Esophagus squamous epithelium (tissue), 5 donors: ENCODE measurements at places on chromosomes 5 and 9.

- no peak for DNase-seq
These were observed 75.9 kb upstream of the ADAMTS19 start for GRCh38 chr5:129384193-129384592.

- no peak for DNase-seq
These were observed 307.3 kb upstream of the IRX1 start for GRCh38 chr5:3288325-3288724.

- no peak for DNase-seq
These were observed 235.9 kb downstream of the EPB41L4A start for GRCh38 chr5:112183103-112183711.

- DNase-seq, result no peak
These were observed 61.8 kb upstream of the CPLX2 start for GRCh38 chr5:175809531-175810121.

DNA sequence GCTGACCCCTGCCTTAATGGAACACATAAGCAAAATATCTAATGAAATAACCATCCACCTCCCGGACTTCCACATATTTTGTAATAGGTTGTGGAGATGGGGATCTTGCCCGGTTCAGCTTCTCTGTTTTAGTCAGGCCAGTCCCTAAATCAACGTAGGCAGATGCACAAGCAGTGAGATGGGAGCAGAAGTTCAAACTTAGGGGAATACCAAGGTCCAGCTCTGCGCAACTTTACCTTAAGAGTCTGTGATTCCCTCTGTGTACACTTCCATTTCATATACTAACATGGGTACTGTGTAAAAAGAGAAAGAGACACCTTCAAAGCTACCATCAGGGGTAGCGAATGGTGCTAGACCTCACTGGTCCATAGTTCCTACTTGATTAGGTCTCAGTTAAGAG lies 110.9 kb downstream of the NTRK2 start:
- DNase-seq, result no peak

DNA sequence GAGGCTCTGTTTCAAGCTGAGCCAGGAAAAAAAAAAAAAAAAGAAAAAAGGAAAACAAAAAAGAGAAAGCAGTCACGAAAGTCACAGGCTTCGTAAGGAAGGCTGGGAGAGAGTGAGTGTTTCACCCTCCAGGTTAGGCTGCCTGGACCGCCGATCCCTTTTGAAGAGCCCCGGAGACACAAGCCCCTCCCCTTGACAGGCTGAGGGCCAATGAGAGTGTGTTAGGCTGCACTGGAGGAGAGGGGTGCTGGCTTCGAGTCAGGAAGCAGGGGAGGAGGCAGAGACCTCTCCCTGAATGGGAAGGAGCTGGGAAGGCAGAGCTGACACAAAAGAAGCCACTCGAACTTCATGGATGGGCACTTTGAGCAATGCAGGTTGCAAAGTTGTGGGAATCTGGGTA lies at the start of gene NMUR2:
TSS of gene NMUR2 (minus strand) at position 135 of the 400 bp plus-strand sequence. CDS start 166 bp downstream, outside the sequence.
- DNase-seq, result no peak

DNA sequence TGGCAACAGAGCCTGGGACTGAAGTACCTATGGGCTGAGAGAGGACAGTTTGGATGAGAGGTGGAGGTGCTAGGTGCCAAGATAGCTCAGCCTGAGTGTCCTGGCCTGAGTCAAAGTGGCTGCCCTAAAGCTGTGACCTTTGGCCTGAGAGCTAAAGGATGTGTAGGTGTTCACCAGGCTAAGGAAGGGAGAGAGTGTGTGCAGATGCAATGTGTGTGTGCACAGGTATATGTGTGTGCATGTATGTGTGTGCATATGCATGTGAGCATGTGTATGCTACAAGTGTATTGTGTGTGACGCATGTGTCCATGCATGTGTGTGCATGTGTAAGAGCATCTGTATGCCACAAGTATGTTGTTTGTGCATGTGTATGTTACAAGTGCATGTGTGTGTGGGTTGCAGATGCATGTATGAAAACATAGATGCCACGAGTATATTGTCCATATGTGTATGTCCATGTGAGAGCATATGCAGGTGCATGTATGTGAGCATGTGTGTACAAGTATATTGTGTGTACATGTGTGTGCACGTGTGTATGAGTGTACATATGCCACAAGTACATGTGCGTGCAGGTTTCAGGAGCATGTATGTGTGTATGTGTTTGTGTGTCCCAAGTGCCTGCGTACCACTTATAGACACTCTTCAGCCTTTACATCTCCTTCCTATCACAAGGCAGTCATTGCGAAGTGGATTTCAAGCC lies 102.6 kb downstream of the SH3TC2 start:
- no peak for DNase-seq

- no peak for DNase-seq
These were observed 56.4 kb upstream of the MYO10 start for GRCh38 chr5:16992444-16992843.

GRCh38 chr5:6736524-6737042 lies 23.4 kb downstream of the TENT4A start:
- no peak for DNase-seq

- DNase-seq, result no peak
These were observed 311.5 kb downstream of the EFNA5 start for GRCh38 chr5:107359033-107359915.

- no peak for DNase-seq
These were observed 211.3 kb upstream of the IRX4 start for GRCh38 chr5:2093859-2094615.

DNA sequence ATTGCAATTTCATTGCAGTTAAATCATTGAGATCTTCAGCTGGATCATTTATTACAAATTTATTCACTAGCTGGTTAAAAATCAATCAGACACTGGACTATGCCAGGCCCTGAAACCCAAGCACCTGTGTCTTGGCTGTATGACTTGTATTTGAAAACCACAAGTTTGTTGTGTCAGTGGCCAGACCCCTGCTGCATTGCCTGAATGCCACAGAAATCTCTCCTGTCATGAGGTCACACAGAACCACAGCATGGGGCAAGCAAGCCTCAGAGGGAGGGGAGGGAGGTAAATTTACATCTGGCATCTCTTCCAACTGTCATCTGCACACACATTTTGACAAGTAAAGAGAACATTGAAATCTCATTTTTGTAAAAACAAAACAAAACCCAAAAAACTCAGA lies 90.0 kb downstream of the ARRDC3 start:
- DNase-seq, result no peak

DNA sequence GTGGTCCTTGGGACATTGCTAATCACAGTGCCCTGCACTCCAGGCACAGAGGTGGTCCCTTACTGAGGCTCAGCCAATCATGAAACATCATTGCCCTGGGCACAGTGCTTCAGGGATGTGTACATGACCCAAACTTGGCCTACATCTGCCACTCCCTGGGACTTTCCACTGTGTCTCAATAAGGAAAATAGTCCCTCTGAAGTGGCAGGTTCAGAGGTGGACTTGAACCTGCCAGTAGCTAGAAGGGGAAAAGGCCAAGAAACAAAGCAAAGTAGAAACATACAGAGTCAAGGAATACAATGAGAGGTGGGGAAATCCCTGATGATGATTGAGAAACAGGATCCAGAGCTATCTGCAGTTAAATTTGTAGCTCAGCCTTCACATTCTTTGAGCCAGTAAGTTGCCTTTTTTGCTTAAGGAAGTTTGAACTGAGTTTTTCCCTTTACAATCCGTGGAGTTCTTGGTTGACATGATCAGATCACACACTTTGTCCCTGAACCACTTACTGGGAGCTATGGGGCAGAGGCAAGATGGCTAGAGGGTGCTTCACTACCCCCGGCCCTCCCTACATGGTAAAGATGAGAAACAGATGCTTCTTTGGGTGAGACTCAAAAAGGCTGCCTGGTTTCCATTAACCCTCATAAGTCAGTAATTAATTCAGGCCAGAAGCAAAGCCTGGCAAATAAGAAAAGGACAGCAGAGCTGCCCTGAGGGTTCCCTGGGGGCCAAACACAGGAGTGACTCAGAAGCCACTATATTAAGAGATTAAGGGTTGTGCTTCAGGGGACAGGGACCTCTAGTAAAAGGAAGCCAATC lies 57.6 kb downstream of the SH3TC2 start:
- no peak for DNase-seq

GRCh38 chr5:151483647-151484046 lies 36.2 kb downstream of the SLC36A1 start:
- DNase-seq, result no peak

GRCh38 chr5:64149268-64149667 lies 16.4 kb upstream of the RNF180 start:
- no peak for DNase-seq

DNA sequence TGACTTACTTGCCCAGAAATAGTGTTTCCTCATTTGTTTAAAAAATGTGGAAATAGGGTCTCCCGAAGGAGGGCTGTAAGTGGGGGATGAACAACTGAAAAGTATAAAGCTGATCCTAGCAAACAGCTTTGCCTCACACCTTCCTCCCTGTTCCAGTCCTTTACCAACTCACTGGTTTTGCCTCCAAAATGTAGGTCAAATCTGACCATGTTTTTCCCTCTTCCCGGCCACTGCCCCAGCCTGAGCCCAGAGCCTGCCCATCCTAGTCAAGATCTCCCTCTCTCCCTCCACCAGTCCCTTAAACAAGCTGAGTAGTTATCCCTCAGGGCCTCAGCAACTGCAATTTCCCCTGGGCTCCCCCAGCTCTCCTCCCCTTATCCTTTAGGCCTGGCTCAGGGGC lies 82.4 kb upstream of the FBXW11 start:
- DNase-seq, result no peak

- DNase-seq, result no peak
These were observed 700 bp downstream of the CDO1 start for GRCh38 chr5:115815693-115816225.

- no peak for DNase-seq
These were observed 4.0 kb downstream of the MAN2A1 start for GRCh38 chr5:109693535-109694400.

DNA sequence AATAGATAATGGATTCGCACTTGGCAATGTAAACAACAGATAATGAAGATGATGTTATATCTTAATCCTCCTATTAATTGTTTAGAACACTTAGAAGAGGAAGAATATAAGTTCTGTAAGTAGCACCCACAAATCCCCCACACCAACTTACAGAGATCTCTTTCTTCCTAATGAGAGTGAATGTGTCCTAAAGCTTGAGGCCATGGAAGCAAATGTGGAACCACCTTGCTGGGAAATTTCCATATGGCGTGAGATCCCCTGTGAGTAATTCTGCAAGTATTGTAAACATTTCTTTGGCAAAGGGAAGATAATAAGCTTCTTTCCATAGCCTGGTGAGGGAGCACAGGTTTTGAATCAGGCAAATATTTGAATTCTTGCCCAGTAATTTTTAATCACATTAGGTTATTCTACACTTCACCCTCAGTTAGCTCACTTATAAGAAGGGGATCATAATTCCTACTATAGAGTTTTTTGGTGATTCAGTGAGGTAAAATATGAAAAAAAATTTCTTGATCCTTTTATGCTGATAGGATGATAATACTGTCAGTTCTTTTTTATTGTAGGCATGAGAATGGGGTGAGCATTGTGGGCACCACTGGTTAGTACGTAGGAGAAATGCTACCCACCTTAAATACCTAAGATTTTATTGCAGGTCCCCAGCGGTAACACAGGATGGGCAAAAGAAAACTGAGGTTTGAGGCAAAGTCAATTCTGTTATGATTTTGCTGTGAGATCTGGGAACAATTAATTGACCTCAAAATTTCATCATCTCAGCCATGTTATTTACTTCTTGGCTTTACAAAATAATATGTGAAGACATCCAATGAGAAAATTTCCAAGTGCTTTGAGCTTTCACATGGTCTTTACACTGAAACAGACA lies 574.8 kb downstream of the PSAT1 start:
- no peak for DNase-seq

DNA sequence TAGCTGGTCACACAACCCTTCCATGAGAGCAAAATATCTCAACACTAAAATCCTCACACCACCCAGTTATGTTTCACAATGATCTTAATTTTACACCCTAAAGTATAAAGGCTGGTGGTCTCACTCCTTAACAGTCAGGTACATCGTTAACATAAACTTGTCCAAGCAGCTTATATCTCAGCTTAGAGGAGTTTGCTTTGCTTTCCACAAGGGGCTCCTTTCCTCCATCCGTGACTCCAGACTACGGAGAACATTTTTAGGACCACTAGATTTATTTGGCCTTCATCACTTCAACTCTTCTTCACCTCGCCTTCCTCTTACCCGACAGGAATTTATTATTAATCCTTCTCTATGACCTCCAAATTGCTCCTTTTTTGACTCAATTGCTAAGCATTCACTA lies 1014.1 kb upstream of the NUDT12 start:
- DNase-seq, result no peak

DNA sequence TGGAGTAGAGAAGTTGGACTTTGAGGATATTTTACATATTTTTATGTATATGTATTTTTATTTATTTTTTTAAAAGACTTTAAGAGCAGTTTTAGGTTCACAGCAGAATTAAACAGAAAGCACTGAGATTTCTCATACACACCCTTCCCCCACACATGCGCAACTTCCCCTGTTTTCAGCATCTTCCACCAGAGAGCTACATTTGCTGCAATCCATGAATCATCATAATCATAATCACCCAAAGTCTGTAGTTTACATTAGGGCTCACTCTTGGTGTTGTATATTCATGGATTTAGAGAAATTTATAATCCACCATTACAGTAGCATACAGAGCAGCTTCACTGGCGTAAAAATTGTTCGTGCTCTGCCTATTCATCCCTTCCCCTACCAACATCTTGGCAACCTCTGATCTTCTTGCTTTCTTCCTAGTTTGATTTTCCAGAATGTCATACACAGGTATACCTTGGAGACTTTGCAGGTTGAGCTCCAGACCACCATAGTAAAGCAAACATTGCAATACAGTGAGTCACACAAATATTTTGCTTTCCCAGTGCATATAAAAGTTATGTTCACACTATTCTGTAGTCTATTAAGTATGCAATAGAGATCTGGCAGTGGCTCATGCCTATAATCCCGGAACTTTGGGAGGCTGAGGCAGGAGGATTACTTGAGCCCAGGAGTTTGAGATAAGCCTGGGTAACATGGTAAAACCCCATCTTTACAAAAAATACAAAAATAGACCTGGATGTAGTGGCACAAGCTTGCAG lies 9.6 kb upstream of the CCDC171 start:
- no peak for DNase-seq

DNA sequence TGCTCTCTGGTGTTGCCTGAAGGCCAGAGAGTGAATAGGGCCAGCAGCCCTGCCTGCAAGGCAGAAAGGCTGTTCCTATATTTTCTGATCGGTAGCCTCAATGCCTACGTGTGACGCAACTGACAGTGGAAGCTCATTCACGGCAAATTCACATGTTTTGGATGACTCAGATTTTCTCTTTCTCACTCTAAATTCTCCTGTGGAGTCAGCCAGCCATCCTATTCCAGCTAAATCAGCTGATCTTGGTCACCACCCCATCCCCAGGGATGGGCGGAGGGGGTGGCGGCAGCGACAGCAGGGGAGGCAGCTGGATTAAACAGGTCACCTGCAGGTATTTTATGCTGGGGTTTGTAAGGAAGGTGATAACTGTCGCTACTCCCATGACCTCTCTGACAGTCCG lies 52.3 kb downstream of the ZNF510 start:
- DNase-seq, result no peak

DNA sequence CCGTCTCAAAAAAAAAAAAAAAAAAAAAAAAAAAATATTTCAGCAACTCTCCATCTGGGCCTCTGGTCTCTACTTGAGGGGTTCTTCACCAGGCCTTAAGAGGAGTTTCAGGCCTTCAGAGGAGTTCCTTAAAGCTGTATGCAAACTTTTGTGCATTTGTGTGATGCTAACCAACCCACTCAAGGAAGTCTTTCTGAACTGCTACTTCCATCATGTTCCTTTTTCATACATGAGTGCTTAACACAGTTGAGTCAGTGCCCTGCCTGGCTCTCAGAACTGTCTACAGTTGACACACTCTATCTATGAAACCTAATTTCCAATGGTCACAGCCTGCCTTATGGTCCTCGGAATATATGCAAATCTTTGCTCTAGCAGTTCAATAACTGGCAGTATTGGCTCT lies 146.5 kb downstream of the MEF2C start:
- no peak for DNase-seq
